ENCODE measurements at places on chromosomes 5 and 9.

- DNase-seq: no peak
These were observed 8.6 kb upstream of the MUSK start for GRCh38 chr9:110659891-110660541.

GRCh38 chr5:54754878-54755277, 230.5 kb downstream of the ESM1 start:
- no peak for DNase-seq

- no peak for DNase-seq
These were observed 29.1 kb upstream of the MED27 start for GRCh38 chr9:132108728-132109127.

DNA sequence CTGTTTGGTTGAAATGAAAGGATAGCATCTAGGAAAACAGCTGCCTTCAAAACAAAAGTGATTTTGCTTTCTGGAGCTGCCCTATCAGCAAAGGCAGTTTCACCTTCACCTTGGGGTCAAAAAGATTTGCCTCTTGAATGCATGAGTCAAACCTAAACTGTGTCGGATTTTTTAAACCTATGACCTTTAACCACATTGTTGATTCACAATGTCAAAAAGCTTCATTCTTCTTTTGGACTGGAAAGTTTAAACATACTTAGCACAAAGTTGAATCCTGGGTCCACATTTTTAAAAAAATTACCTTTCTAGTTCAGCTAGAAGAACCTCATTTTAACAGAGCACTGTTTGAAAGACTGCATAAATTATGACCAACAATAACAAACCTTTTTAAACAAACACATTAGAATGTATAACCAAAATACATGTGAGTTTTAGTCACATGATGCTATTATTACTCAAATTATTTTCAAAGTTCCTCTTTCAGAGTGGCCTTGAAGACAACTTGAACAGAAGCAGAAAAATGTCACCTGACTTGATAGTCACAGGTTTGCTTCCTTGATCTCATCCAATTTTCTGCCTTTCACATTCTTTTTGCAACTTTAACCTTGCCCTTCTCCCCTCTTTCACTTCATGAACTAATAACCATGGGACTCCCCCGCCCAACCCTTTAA, 109.7 kb upstream of the LHFPL2 start:
- DNase-seq: no peak

DNA sequence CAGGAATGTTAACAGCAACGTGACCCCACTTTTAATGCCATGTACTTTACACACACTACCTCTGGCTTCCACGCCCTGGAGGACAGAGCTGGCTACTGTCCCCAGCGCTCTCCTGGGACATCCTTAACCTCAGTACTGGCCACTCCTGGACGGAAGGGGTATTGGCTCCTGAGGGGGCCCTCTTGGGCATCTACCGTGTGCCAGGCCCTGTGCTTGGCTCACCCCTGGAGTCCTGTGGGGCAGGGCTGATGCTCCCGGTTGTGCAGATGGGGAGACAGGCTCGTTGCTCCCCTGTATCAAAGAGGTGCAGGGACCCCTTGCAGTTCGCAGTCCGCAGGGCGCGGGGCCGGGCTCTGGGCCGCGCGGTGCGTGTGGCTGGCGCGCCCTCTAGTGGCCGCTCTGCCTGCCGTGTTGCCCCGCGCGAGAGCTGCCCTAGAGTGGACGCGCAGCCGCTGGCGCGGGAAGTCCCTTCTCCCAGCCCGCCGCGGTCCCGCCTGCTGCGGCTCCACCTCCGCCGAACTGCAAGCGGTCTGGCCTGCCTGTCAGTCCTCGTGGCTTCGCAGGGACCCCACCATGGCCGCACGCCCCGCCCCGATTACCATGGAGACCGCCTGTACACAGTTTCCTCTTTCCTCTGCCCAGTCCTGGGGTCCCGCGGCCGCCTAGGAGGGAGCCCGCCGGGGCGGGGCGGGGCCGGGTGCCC, at the start of gene WDR38:
WDR38 (plus strand) TSS at position 632 of the 703 bp plus-strand sequence. CDS start 72 bp downstream, outside the sequence.
- DNase-seq: peak; percentile 89

DNA sequence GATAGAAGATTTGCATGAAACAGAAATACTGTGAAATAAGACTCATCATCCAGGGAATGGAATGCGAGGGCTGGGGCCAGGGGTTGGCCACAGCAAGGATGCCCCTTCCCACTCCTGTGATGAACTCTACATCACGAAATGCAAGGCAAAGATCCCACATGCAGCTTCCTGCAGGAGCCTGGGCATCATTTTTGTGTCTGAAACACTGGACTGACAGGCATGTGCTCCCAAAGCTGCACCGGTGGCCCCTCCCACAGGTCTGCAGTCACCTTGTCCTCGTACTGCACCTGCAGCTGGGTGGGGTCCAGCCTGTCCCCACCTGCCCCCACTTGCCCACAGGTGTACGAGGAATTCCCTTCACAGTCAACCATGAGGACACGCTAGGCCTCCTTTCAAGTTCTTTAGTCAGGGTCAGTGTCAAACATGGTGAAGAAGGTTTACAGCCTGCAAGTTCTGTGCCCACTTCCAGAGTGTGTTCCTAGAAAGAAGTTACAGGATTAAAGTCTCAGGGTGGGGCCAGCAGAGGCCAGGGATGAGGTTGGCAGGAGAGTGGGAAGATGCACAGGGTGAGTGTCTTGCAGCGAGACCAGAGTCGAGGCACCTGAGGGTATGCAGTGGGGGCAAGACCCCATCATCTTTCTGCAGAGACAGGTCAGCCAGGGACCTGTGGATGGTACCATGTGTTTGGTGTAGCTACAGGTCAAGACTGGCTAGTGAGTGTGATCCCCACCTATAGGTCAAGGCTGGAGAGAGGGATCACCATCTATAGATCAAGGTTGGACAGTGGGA, 155.0 kb upstream of the IRX2 start:
- no peak for DNase-seq

GRCh38 chr9:137286975-137287383, 9.5 kb downstream of the TOR4A start:
- peak; percentile 85 for DNase-seq

- DNase-seq: no peak
These were observed 43.6 kb downstream of the BASP1 start for GRCh38 chr5:17261075-17261474.

DNA sequence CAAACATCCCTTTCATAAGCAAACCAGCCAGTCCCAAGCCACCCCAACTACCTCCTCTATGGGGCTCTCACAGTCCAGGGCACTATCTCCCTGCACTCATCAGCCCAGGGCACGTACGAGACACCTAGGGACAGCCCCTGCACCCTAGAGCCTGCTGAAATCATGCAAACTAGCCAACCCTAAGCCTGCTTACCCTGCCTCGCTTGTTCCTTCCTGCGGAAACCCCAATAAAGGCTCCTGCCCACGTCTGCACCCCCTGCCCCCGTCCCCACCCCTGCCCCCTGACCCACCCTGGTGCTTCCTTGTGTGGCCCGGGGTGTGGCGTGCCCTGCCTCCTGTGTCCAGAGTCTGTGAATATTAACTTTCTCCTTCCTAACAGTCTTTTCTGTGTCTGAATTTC, 135.9 kb downstream of the GADD45G start:
- no peak for DNase-seq

- DNase-seq: no peak
These were observed 337.6 kb downstream of the BNC2 start for GRCh38 chr9:16532681-16533450.

- DNase-seq: no peak
These were observed 8.2 kb downstream of the PRRX2 start for GRCh38 chr9:129673602-129674001.

DNA sequence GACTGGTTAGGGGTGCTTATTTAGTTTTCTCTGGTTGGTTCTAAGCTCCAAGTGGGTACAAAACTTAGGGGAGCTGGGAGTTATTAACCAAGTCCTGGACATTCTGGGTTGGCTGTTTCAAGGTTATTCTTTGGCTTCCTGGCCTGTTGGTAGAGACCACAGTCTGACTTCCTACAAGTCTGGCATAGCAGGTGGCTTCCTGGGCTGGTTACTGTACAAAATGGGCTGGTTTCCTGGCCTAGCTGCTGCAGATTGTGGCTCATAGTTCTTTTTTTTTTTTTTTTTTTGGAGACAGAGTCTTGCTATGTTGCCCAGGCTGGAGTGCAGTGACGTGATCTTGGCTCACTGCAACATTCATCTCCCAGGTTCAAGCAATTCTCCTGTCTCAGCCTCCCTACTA, 46.3 kb upstream of the BARHL1 start:
- DNase-seq: no peak

DNA sequence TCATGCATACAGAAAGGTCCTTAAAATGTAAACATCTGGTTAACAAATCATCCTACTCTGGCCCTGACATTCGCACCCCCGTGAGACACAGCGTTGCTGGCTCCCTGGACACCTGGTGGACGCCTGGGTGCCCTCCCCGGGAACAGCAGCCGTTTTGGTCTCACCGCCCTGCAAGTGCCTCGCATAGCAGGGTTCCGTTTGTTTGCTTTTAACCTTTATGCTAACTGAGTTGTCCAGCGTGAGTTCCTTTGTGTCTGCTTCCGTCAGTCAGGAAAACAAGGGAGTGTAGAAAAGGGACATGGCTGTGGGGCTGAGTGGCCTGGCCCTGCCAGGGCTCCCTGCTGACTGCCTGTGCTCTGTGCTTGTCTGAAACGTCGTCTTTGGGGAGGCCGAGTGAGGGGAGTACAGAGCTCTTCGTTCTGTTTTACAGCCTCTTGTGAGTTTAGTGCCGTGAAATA, 91.8 kb upstream of the CACNA1B start:
- DNase-seq: peak; percentile 54

- DNase-seq: peak; percentile 20
These were observed 363.0 kb upstream of the RIOK2 start for GRCh38 chr5:97545886-97546535.

GRCh38 chr9:70466976-70467561, 52.6 kb upstream of the KLF9 start:
- no peak for DNase-seq

- no peak for DNase-seq
These were observed 40.1 kb downstream of the MLLT3 start for GRCh38 chr9:20582150-20582549.

DNA sequence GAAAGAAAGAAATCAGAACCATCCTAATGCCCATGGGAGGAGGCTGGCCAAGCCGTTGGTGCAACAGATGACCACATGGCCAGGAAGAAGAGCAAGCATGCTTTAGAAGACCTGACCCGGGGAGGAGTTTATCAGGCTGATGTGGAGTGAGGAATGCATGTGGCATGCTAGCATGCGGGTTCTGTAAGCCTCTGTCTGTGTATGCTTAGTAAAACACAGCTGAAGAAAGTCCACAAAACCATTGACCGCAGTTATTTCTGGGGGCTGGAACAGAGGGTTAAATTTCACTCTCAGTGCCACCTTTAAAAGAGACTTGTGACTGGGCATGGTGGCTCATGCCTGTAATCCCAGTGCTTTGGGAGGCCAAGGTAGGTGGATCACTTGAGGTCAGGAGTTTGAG, 19.1 kb downstream of the GFI1B start:
- no peak for DNase-seq

GRCh38 chr5:132754111-132754510, 6.9 kb downstream of the CCNI2 start:
- no peak for DNase-seq

DNA sequence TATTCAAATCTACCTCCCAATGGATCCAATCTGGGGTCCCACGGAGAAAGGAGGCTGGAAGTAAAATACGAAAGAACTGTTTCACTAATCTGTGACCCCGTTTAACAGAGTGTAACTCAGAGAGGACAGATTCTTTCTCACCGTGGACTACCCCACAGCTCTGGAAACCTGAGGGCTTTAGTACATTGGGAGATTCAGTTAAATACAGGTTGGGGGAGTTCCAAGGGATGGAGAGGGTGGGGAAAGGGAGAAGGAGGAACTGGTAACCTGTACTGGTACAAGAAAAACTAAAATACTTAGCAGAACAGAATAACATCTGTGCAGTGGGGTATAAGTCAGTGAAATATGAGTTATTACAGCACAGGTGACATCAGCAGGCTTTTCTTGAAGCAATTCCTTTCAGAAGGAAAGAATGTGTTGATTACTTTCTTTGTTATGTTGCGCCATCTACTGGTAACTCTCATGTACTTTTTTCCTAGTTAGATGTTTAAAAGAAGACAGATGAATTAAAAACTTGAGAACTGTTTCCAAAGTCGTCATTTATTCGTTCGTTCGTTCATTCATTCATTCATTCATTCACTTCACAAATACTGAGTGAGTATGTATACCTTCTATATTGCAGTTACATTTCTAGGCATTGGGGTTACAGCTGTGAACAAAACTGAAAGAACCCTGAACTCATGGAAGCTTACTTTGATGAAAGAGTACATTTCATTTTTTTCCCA, 30.0 kb upstream of the STOM start:
- peak; percentile 86 for DNase-seq

DNA sequence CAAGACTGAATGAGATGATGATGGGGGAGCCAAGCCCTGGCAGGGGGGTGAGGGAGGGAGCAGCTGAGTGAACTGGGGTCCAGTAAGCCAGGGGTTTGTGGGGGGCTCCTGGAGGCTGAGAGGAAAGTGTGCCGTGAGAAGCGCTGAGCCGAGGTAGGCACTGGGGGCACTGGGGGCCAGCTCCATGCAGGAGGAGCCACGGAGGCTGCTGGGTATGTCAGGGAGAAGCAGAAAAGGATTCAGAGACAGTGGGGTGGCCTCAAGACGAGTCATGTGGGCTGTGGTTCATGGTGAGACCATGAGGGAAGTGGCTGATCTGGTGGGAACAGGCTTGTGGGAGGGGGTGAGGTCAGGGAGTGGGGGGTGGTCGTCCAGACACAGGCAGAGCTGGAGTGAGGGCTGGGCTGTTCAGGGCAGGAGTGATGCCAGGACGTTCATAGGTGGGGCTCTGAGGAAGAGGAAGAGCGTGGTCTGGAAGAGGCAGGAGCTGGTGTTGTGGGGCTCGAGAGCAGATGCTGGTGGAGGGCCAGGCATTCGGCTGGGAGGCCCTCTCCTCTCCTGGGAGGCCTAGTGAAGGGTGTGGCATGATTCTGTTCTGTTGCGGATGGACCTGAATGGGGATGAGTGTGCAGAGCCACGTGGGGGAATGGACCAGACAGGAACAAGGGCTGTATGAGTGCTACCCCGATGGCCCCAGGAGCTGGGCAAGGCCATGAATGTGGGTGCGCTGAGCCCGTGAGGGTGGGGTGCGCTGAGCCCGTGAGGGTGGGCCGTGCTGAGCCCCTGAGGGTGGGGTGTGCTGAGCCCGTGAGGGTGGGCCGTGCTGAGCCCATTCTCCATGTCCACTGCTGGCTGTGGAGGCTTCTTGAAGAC, 92.7 kb upstream of the CACNA1B start:
- no peak for DNase-seq

- DNase-seq: no peak
These were observed 6.0 kb upstream of the BOD1 start for GRCh38 chr5:173622183-173623047.

DNA sequence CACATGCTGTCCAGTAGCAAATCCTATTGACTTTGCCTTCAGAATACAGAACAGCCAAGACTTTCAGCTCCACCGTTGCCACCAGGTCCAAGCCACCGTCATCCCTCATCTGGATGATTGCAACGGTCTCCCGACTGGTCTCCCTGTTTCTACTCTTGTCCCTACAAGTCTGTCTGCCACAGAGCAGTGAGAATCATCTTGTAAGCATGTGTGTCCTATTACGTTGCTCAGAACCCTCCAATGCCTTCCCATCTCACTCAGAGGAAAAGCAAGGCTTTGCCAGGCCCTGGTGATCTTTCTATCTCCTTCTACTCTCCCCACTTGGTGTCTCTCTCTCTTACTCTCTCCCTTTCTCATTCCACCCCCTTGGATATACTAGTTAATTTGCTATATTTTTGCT, 76.7 kb upstream of the GDNF start:
- DNase-seq: no peak

Measured in GM23338 (cell line).